ENCODE measurements at places on chromosomes 2 and 18.

GRCh38 chr2:67237288-67237687 lies 159.8 kb upstream of the ETAA1 start:
- DNase-seq = no peak

- DNase-seq = peak; percentile 33
Measured at GRCh38 chr2:108927936-108928659, 60.9 kb downstream of the EDAR start.

- DNase-seq = no peak
Measured at GRCh38 chr2:225022188-225022587, 20.1 kb downstream of the DOCK10 start.

DNA sequence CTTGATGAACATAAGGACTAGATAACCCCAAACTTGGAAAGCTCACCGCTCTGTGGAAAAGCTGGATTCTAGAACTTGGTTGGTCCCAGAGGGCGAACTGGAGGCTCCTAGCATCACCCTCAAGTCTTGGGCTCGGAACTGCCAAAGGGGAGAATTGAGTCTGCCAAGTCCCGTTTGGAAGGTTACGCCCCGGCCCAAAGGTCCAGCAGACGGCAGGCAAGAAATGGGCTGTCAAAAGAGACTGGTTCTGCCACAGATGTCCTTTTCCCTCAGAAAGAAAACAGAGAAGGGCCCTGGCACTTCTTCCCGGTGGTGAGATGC lies 182.2 kb downstream of the ANAPC1 start:
- DNase-seq = no peak

DNA sequence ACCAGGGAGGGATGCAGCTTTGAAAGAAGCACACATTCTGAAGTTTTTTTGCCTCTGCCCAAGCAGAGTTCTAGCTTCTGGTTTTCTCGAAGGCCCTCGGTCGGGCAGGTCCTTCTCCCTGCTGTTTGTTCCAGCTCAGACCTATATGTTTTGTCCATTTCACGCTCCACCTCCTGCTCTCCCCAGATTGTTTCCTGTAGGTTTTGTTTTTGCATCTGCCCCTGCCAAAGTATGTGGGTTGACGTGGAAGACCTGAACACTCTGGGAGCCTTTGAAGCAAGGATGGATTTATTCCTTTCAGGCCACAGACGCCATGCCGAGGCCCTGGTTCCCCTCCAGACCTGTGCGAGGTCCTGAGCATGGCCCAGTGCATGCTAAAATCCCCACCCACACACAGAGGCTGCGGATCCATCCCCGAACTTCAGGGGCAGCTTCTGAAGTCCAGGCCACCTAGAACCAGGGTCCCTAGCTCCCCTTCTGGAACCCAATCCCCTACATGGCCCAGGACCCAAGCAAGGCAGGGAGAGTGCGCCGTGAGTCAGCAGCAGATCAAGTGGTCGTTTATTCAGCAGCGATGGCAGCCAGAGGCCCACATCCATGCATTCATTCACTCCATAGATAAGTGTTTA lies 205.4 kb downstream of the KLHL29 start:
- no peak for DNase-seq

GRCh38 chr18:68766433-68766832 lies 31.4 kb upstream of the CCDC102B start:
- no peak for DNase-seq

DNA sequence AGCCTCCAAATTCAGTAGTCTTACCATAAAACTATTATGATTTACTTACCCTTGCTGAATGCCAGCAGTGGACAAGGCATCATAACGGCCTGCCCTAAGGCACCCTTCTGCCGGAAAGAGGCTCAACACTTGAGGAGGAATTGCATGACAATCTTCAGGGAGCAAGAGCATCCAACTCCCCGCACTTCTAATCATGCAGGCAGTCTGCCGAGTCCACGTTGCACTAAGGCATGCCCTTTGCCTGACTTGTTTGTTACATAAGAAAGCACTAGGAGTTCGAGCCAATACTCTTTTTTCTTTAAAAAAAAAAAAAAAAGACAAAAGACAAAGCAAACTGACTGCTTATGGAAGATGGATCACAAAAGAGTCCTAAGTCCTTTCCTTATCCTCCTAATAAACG lies 17.9 kb upstream of the SPTBN1 start:
- DNase-seq = no peak

GRCh38 chr2:39484206-39484605 lies 47.1 kb upstream of the MAP4K3 start:
- DNase-seq = no peak

GRCh38 chr2:37191253-37191652 lies 2.8 kb upstream of the SULT6B1 start:
- DNase-seq = no peak

- DNase-seq = no peak
Measured at GRCh38 chr2:238742664-238743063, 105.2 kb upstream of the TWIST2 start.

- DNase-seq = no peak
Measured at GRCh38 chr2:220036431-220036830, 409.0 kb downstream of the SLC4A3 start.

- no peak for DNase-seq
Measured at GRCh38 chr2:25236736-25237135, 68.4 kb upstream of the POMC start.

GRCh38 chr2:238850091-238850490 lies 2.2 kb downstream of the TWIST2 start:
- no peak for DNase-seq

DNA sequence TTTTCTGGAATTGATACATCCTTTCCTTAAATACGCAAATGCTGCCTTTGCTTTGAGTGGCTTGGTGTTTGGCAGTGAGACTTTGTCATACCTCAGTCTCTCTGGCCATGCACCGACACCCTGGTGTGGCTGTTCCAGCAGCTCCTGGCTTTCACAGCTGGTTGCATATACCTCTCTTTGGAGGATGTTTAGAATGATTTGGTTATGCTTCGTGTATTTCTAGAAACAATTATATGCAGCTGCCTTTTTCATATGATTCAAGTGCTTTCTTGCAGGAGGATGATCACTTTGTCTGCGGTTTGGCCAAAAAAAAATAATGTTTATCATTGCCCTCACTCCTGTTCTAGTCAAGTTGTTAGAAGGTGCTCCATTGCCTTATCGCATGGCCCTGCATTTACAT lies 95.0 kb upstream of the EML6 start:
- no peak for DNase-seq

GRCh38 chr2:59572227-59572626 lies 981.2 kb downstream of the BCL11A start:
- DNase-seq = no peak

Data from RWPE2 (cell line).